ENCODE measurements at places on chromosomes 5 and 9.

DNA sequence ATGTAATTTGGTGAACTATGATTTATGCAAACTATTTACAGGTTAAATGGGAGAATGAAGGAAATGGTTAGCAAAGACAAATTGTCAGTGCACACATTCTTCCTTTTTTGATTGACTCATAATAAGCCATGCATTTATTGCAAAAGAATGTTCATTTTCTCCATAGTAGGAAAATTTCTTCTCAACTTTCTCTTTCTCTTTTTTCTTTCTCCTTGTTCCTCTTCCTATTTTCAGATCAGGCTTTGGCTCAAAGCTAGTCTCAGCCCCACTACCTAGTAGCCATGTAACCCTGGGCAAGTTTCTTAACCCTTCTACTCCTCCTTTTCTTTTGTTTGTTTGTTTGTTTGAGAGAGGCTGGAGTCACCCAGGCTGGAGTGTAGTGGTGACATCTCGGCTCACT, 156.6 kb downstream of the PIK3R1 start:
- DNase-seq, result no peak

GRCh38 chr5:50559955-50560354, 106.5 kb upstream of the PARP8 start:
- no peak for DNase-seq

DNA sequence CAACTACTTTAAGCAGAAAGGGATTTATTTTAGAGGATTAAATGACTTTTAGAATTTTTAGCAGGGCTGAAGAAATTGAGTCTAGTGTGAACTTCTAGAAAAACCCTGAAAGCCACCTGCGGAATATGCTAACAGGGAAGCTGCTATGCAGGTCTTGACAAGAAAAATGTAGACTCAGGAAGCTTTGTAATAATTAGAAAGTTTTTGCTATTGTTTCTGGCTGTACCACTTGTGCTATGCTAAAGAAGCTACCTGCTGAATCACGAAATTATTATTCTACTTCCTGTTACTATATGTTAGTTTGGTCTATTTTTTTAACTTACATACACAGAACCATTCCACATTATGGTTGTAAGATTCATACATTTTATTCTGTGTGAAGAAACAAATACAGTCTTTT, 74.0 kb upstream of the CHSY3 start:
- no peak for DNase-seq

DNA sequence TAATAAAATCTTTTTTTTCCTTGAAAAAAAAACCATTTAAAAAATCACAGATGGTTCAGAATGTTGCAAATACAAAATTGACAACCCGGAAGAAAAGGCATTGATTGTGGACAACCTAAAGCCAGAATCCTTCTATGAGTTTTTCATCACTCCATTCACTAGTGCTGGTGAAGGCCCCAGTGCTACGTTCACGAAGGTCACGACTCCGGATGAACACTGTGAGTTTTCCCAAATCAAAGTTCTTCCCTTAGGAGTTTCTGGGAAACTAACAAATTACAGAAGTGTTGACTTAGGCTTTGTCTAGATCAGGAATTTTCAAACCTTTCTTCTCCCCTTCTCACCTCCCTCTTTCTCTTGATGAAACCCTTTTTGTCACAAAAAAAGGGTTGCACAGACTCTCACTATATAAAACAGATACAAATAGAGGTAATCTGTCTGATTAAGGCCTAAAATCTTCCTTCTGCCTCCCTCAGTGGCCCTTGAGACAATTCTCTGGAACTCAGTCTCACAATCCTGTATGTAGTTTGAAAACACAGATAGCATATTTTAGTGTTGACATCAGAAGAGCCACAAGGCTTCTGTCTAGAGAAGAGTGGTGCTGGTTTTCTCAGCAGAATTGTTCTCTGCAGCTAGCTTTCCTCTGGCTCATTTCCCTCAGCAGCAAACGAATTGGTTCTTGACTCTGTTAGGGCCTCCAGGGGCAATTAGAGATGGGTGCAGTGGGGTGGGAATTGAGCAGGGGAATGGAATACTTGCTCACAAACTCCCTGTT, 79.5 kb downstream of the OSMR start:
- no peak for DNase-seq

DNA sequence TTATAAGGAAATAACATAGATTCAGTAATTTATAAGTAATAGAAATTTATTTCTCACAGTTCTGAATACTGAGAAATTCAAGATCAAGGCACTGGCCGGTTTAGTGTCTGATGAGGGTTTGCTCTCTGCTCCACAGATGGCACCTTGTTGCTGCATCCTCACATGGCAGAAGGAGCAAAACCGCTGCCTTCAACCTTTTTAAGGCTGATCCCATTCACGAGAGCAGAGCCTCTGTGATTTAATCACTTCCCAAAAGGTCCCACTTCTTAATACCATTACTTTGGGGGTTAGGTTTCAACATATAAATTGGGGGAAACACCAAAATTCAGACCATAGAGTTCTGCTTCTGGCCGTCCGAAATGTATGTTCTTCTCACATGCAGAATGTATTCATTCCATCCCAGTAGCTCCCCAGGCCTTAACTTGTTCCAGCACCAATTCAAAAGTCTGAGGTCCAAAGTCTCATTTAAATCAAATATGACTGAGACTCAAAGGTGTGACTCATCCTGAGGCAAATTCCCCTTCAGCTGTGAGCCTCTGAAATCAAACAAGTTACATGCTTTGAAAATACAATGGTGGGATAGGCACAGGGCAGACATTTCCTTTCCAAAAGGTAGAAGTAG, 30.6 kb downstream of the BAAT start:
- DNase-seq, result no peak

Measured in GM19239 (cell line).